ENCODE measurements at places on chromosomes 5 and 9.

DNA sequence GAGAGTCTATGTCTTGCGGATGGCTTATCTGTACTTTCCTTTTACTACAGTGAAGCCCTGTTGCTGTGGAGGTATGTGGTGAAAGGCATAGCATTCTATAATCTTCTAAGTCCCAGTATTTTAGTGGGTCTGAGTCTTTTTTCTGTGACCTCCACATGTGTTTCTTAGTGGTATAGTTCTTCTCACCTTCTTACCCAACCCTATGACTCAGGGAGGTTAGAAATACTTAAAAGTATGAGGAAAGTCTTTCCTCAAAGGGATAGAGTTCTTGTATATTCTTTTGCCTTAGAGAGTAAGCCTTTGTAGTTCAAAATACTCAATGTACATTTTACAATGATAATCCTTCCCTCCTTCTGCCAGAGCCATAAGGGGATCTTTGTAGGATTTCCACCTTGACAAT lies 621.9 kb upstream of the CTNND2 start:
- DNase-seq: no peak

- DNase-seq: no peak
Observed at GRCh38 chr5:55897206-55897894, 46.2 kb downstream of the IL31RA start.

DNA sequence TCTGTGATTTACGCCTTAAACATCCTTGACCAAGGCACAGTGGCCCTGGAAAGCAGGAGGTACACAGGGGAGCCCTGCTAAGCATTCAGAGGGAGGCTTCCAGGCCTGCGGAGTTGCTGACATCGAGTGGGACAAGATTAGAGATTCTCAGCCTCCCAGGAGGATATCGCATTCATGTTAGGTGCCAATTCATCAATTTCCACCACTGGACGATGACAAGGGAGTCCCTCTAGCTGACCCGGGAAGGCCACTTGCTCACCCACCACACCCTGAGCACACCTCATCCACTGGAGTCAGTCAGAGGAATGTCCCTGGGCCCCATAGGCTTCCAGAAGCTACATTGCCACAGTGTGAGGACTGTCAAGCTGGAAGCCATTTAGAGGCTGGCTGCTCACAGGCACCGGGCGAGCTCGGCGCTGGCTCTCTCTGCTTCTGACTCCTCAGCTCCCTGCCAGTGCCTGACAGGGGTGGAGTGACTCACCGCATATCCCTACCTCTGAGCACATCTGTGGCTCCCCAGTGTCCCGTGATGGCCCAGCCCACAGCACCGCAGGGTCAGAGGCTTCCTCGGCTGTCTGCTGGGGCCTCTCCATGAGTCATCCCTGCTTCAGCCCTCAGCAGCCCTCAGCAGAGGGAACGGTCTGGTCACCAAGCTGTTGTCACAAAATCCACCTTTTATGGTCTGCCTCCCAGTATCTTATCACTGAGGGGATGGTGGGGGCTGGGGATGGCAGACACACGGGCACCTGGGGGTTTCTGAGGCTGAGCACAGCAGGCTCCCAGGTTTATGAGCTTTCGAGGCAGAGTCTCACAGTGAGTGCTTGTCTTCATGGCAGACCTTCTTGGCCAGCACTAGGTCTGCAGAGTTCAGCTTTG lies 117.5 kb downstream of the ZNF608 start:
- no peak for DNase-seq

GRCh38 chr5:88665750-88666215 lies 217.2 kb downstream of the MEF2C start:
- DNase-seq: no peak

- no peak for DNase-seq
Observed at GRCh38 chr5:68838157-68838718, 255.6 kb upstream of the SLC30A5 start.

DNA sequence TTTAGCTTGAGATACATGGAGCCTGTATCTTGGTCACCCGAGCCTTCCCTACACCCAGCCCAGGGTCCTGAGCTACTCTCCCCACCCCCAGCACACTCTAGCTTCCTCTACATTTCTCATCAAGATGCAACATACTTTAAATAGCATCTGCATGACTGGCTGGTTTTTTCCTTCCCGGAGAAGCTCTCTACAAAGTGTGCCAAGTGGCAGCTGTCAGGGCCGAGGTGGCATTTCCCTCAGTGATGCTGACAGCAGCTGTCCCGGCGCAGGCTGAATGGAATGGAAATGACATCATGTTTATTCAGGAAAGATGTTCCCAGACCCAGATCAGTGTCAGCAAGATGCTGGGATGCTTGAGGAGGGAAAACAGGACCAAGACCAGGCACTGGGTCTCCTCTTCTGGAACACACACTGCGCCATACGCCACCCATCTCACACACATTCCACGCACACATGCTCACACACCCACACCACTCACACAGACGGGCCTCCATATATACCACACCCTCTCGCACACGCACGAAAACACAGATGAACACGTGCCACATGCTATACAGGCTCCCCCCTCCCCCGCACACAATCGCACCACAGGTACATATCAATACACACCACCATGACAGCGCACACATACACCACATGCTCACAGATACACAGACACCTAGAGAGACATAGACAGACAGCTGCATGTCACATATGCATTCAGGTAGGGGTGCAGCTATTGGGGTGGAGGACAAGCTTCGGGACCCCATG lies 67.8 kb downstream of the LHX2 start:
- DNase-seq: no peak

DNA sequence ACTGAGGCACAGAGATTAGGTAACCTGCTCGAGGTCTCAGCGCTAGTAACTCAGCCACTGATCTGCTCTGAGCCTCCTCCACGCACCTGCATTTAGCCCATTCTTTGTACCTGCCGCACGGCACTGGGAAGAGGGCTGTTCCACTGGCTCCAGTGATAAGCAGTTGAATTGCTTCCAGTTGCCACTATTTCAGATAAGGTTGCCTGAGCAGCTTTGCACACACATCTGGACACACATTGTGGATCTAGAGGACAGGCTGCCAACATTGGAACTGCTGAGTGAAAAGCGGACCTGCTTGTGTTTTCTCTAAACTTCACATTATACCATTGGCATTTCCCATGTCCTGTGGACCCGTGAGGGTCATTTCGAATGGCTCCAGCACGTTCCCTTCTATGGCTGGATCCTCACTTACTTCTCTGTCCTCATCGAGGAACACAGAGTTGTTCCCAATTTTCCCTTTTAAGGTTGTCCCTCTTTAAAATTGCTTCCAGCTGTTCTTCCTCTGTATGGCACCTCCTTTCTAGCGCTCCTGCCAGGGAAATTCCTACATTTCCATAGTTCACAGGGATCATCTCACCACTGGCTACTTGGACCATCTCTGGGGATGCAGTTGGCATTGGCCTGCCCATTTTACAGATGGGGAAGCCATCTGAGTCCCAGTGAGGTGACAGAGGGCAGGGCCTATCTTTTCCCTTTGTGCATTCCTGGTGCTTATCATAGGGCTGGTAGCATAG lies 45.9 kb upstream of the RPL26L1 start:
- no peak for DNase-seq

DNA sequence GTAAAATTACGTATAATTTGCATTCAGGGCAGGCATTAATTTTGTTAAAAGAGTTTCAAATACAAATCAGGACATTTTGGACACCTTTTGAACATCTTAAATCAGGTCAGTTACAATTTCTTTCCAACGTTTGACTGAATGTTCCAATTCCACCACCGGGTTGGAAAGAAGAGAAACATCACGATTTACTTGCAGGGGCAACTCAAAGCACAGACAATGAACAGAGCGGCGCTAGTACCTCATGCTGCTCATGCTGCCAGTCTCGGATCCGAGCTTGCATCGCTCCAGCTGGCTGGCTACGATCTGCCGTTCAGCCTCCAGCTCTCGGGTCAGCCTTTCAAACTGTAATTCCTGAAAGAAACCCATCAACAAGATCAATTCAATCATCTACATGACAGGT lies 339.5 kb downstream of the CTNND2 start:
- DNase-seq: no peak

DNA sequence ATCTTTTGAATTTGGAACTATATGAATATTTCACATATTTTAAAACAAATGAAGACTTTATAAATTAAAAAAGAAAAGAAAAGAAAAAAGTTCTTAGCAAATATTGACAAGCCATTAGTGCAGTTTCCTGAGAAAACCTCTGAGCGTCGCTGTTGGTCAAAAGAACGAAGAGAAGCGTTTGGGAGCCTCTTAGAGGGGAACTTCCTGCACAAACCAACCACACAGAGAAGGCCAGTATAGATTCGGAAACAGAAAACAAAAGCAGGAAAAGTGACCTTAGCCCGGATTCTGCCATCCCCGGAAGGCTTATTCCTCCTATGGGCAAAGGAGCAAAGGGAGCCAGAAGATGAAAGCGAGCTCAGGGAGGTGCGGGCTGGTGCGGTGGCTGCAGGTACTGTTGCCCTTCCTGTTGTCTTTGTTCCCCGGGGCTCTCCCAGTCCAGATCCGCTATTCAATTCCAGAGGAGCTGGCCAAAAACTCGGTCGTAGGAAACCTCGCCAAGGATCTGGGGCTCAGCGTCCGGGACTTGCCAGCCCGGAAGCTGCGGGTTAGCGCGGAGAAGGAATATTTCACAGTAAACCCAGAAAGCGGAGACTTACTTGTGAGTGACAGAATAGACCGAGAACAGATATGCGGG lies at the start of gene PCDHGB2:
Gene PCDHGB2 (plus strand): TSS at position 205 of the 637 bp plus-strand sequence. CDS start 142 bp downstream, at position 347.
- DNase-seq: no peak

DNA sequence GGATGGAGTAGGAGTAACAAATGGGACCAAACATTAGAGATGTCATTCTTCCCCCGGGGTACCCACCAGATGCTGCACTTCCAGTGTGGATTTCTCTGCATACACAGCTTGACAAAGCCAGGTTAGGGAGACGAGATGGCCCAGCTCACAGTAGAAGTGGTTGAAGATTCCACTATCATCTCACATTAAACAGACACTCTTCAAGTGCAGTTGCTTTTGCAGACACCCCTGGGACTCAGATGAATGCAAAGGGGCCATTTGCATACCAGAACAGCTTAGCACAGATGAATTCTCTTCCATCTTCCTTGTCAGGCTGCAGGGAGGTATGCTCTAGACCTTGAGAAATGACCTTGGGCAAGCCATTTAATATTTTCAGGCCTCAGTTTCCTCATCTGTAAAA lies 12.6 kb upstream of the C5orf58 start:
- DNase-seq: no peak

DNA sequence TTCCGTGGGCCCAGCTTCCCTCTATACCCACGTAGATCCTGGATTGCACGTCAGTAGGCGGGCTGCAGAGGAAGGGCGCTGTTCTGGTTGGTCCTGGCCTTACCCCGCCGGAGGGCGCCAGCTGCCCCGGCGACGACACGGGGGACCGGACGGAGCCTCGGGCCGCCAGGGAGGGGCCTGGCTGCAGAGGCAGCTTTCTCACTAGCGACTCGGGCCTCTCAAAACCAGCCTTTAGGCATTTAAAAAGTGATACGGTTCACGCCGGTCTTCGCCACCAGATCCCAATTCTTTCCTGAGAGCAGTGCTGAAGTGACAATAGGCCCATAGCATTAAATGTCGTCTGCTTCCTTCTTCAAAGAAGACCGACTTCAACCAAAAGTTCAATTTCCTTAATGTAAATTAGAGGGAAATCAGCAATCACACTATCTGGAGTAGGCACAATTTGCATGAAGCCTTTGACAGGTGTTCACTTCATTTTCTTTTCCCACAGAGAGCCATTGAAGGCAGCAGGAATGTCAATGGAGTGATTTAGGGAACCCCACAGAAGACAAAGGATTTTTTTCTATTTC lies 17.6 kb upstream of the UBE2D2 start:
- no peak for DNase-seq

GRCh38 chr9:38047301-38048251 lies 21.5 kb downstream of the SHB start:
- no peak for DNase-seq

GRCh38 chr5:56763711-56764466 lies 51.5 kb upstream of the MAP3K1 start:
- DNase-seq: no peak

- DNase-seq: no peak
Observed at GRCh38 chr5:65811885-65812284, 89.9 kb downstream of the NLN start.

DNA sequence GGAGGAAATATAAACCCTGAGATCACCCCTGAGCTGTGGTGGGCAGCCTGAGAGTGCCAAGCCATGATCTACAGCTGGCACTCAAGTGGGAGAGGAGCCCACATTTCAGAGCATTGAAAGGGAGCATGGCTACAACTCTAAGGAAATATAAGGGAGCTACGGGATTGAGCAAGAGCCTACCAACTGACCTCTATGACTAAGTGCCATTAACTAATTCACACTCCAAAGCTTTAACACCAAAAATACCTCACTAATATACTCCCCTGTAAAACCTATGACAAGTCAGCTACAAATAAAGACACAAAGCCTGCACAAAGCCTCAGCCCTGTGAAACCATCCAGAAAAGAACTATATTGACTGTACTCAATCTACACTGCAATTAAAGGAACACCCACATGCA lies 286.8 kb upstream of the RPS23 start:
- no peak for DNase-seq

DNA sequence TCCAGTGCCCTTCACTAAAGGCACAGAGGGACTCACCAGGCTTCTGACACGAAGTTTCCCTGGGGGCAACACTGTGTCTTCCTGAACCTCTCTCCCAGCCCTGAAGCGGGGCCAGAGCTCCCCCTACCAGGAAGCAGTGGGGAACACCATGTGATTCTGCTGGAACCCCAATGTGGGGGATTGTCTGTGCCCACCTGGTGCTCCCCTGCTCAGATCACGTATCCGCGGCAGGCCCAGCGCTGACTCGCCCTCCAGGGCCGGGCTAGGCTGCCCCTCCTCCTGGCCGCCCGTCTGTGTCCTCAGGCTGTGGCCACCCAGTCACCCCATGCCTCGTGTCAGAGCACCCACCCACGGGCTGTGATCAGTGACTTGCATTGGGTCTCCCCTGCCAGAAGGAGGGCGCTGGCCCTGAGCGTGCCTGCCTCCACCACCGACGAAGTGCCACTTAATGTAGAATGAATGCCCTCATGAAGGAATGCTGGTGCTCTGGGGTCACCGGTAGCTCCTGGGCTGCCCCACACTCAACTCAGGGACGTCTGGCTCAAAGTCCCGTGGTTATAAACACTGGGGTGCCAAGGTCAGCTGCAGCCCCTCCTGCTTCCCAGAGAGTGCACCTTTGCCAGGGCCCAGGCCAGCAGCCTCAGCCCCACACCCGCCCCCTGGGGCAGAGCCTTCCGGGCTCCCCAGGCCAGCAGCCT lies 22.1 kb downstream of the SARDH start:
- no peak for DNase-seq

DNA sequence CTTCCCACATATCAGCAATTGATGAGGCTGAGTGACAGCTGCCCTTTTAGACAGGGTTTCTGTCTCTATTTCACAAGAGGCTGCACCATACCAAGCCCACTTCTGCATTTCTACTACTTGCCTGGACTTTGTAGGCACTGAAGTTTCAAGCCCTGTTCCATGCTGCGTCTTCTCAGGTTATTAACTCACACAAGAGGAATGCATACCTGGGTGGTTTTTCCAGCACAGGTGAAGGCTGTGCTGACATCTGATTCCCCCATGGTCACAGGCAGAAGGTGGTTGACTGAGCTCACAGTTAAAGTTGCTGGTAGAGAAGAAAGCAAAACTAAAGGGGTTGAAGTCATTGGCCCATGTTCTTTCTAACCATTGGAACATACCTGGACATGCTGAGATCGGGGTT lies 86.6 kb downstream of the MAMDC2 start:
- DNase-seq: no peak

All from NCI-H748 treated with DMSO at 0.1 percent for 48 hours (cell line).